Calu3 (cell line): ENCODE measurements at places on chromosomes 1 and 21. TPM values are rescaled to one million over a fixed set of nuclear protein-coding genes. Genes with fewer than 3 reads are reported as not detected.

Gene KCNA3
- total RNA-seq = not detected in 2 replicates

Gene TLR5
- 11.7 and 17.3 TPM in 2 replicates for total RNA-seq

Gene PHC2
- 54.2 and 59.5 TPM in 2 replicates for total RNA-seq

Gene ITLN2
- total RNA-seq = not detected in 2 replicates

Gene GJB3
- total RNA-seq = 23.1 and 23.5 TPM in 2 replicates

Gene AUNIP
- total RNA-seq = 7.7 and 10.6 TPM in 2 replicates

Gene PTAFR
- total RNA-seq = 2.4 and 2.5 TPM in 2 replicates

Gene OR2L5
- not detected in 2 replicates for total RNA-seq

GRCh38 chr1:178528953-178529335 lies 16.0 kb downstream of the TEX35 start:
- H3K27ac ChIP-seq = no peak overlapping the region
- no peak overlapping the region for H3K4me3 ChIP-seq
- no peak for DNase-seq
- H3K4me1 ChIP-seq = peaks cover 29% of the 10 kb centered on the region

DNA sequence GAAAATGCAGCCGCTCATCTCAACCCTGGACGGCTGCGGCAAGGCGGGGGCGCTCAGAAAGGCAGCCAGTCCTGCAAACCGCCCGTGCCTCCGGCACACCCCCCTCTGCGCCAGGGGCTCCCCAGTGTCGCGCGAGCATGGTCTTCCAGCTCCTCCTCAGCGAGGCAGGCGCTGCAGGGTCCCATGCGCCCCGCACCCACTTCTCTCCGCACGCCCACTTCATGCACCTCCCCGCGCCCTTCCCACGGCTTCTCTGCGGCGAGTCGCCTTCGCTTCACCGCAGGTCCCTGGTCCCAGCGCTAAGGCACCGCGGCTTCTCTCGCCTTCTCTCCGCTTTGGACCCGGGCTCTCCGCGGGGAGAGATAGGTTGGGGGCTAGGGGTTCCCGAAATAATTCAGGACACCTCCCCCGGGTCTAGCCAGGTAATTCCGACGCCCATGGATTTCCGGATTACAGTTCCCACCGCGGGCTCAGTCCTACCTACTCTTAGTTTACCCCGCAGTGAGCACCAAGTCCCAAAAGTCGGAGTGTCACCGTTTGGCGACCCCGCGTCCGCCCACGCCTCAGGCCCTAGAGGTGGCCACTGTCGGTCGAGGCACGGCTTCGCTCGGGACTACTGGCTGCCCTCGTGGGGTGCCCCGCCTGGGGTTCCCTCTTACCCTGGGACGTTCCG lies 67.5 kb downstream of the SYT2 start:
- H3K36me3 ChIP-seq = no peaks in the 10 kb centered on the region
- peaks cover 14% of the 10 kb centered on the region for H3K4me1 ChIP-seq
- no peak overlapping the region for H3K27ac ChIP-seq
- DNase-seq = no peak
- peaks cover 99% of the 10 kb centered on the region for H3K27me3 ChIP-seq

DNA sequence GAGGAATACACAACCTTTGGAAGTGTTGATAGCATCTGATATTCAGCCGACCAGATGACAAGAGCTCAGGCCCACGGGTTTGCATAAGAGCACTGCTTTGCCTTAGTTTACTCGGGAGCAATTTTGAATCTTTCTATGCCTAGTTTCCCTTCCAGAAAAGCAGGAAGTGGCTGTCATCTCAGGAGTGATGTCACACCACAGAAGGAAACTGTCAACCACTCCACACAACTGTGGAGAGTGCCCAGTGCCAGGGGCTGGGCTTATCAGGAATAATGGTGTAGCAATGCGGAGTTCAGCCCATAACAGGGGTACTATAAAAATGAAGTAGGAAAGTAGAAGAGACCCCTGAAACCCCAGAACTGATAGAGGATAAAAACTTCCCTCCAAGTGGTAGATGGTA lies 28.4 kb downstream of the NTPCR start:
- no peaks in the 10 kb centered on the region for H3K4me1 ChIP-seq
- H3K27me3 ChIP-seq = no peaks in the 10 kb centered on the region
- no peak overlapping the region for H3K4me3 ChIP-seq
- DNase-seq = no peak

DNA sequence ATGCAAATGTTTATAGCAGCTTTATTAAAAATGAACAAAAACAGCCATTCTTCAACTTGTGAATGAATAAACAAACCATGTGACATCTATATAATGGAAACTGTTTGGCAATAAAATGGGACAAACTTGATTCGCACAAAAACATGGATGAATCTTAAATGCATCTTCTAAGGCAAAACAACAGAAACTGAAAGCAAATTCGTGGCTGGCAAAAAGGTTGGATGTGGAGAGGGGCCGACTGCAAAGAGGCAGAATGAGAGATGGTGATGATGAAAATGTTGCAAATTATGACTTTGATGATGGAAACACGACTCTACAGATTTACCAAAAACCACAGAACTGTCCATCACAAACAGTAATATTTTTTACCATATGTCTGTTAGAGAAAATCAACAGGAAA lies 327.0 kb upstream of the NR5A2 start:
- H3K27me3 ChIP-seq = no peaks in the 10 kb centered on the region
- H3K4me3 ChIP-seq = no peak overlapping the region
- no peaks in the 10 kb centered on the region for H3K4me1 ChIP-seq

GRCh38 chr1:154818911-154819310 lies 51.2 kb downstream of the KCNN3 start:
- H3K4me1 ChIP-seq = no peaks in the 10 kb centered on the region
- H3K4me3 ChIP-seq = no peak overlapping the region
- no peak for DNase-seq
- H3K27me3 ChIP-seq = peaks cover 81% of the 10 kb centered on the region
- no peaks in the 10 kb centered on the region for H3K36me3 ChIP-seq

GRCh38 chr21:29305068-29305467 lies 6.3 kb downstream of the BACH1 start:
- no peaks in the 10 kb centered on the region for H3K27me3 ChIP-seq
- H3K4me1 ChIP-seq = peaks cover 20% of the 10 kb centered on the region
- DNase-seq = no peak
- no peak overlapping the region for H3K4me3 ChIP-seq

- H3K36me3 ChIP-seq = peaks cover 5% of the 10 kb centered on the region
- no peak overlapping the region for H3K4me3 ChIP-seq
- DNase-seq = no peak
- no peaks in the 10 kb centered on the region for H3K27me3 ChIP-seq
- H3K4me1 ChIP-seq = peaks cover 15% of the 10 kb centered on the region
These were observed 42.1 kb downstream of the ARHGEF10L start for GRCh38 chr1:17581389-17582123.

DNA sequence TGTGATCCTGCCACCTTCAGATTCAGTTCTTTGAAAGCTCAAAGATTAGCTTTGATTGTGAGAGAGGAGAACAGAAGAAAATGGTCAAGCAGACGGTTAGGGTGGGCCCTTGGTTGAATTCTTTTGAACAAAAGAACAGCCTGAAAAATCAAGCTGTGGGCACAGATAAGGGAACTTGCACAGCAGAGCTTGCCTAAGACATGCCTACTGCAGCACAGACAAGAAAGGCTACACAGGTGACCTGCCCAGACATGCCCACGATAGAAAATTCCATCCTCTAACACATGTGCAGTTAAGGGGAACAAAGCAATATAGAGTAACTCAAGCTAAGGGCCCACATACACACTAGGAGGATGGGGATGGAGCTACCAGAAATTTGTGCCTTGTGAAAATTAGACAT lies 512.5 kb upstream of the LRRC7 start:
- H3K36me3 ChIP-seq = no peaks in the 10 kb centered on the region
- H3K27ac ChIP-seq = no peak overlapping the region
- no peaks in the 10 kb centered on the region for H3K4me1 ChIP-seq

- no peak overlapping the region for H3K4me3 ChIP-seq
- no peak for DNase-seq
- H3K27me3 ChIP-seq = no peaks in the 10 kb centered on the region
- peak overlapping the region; percentile 53 for H3K27ac ChIP-seq
These were observed 145.7 kb downstream of the CLIC6 start for GRCh38 chr21:34814529-34814951.

- H3K4me3 ChIP-seq = no peak overlapping the region
- H3K4me1 ChIP-seq = peaks cover 29% of the 10 kb centered on the region
- no peak overlapping the region for H3K27ac ChIP-seq
- H3K36me3 ChIP-seq = no peaks in the 10 kb centered on the region
- DNase-seq = no peak
- no peaks in the 10 kb centered on the region for H3K27me3 ChIP-seq
These were observed 80.7 kb downstream of the POU2F1 start for GRCh38 chr1:167301355-167301754.

DNA sequence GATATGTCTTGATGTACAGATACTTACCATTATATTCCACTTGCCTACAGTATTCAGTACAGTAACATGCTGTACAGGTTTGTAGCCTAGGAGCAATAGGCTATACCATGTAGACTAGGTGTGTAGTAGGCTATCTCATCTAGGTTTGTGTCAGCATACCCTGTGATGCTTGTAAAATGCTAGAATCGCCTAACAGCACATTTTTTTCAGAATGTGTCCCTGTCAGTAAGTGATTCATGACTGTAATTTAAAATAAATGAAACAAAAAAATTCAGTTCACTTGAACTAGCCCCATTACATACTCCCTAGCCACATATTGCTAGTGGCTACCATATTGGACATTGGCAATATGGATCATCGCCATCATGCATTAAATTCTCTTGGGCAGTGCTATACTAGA lies 51.3 kb downstream of the CLIC4 start:
- no peak for DNase-seq
- H3K4me3 ChIP-seq = no peak overlapping the region
- no peak overlapping the region for H3K27ac ChIP-seq
- H3K36me3 ChIP-seq = no peaks in the 10 kb centered on the region

GRCh38 chr1:92240034-92240433 lies 22.3 kb downstream of the C1orf146 start:
- H3K4me3 ChIP-seq = no peak overlapping the region
- peaks cover 14% of the 10 kb centered on the region for H3K27me3 ChIP-seq

DNA sequence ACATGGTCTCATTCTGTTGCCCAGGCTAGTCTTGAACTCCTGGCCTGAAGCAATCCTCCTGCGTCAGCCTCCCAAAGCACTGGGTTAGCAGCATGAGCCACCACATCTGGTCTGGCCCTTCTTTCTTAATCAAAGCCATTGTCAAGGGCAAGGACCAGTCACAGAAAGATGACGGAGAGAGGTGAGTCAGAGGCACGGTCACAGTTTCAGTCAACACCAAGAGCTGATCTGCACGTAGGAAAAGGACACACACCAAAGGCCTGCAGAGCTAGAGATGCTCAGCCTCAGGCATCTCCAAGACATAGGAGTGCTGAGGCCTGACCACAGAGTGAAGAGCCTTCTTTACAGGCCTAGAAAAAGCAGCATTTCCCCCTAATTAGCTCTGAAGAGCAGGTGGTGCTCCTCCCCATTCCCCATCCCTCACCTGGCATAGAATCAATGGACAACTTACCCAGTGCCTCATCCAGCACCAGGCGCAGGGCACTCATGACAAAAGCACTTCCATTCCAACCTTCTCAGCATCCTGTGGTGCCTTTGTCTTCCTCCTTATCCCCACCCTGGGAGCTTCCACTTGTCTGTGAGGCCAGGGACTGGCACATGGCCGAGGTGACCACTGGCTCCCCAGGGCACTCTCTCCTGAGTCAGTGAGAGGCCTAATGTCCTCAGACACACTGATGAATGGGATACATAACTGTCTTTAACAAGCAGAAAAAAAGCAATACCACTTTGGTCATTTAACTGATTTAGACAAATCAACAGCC lies 139.8 kb downstream of the AJAP1 start:
- no peaks in the 10 kb centered on the region for H3K36me3 ChIP-seq
- H3K4me1 ChIP-seq = no peaks in the 10 kb centered on the region

GRCh38 chr1:33610391-33610790 lies 137.9 kb downstream of the ZSCAN20 start:
- no peaks in the 10 kb centered on the region for H3K4me1 ChIP-seq
- no peak for DNase-seq
- no peak overlapping the region for H3K27ac ChIP-seq
- H3K4me3 ChIP-seq = no peak overlapping the region
- H3K36me3 ChIP-seq = no peaks in the 10 kb centered on the region

DNA sequence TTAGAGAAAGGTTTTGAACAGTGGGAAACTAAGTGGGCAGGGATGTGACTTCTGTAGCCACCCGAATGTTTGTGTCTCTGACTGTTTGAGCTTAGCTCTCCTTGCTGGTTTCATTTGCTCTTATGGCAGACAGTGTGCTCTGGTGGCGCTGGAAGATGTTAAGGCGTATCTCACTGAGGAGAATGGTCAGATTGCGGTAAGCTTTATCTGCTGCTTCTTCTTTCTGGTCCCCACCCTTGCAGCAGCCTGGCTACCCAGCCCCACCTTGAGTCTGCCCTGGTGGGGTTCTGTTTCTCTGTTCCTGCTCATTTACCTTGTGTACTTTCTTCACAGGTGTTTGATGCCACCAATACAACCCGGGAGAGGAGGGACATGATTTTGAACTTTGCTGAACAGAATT lies 9.9 kb downstream of the PFKFB2 start:
- H3K36me3 ChIP-seq = peaks cover 22% of the 10 kb centered on the region
- H3K27me3 ChIP-seq = no peaks in the 10 kb centered on the region
- no peak overlapping the region for H3K27ac ChIP-seq
- no peak overlapping the region for H3K4me3 ChIP-seq
- peaks cover 11% of the 10 kb centered on the region for H3K4me1 ChIP-seq
- no peak for DNase-seq

GRCh38 chr1:45589861-45590260 lies 6.0 kb downstream of the NASP start:
- no peaks in the 10 kb centered on the region for H3K27me3 ChIP-seq
- H3K36me3 ChIP-seq = peaks cover 53% of the 10 kb centered on the region
- no peak for DNase-seq
- peak overlapping the region; percentile 62 for H3K4me3 ChIP-seq

GRCh38 chr21:31543191-31543590 lies 116.3 kb upstream of the SOD1 start:
- H3K36me3 ChIP-seq = no peaks in the 10 kb centered on the region
- H3K4me3 ChIP-seq = no peak overlapping the region
- no peak for DNase-seq
